ENCODE measurements at places on chromosomes 7 and 10.

DNA sequence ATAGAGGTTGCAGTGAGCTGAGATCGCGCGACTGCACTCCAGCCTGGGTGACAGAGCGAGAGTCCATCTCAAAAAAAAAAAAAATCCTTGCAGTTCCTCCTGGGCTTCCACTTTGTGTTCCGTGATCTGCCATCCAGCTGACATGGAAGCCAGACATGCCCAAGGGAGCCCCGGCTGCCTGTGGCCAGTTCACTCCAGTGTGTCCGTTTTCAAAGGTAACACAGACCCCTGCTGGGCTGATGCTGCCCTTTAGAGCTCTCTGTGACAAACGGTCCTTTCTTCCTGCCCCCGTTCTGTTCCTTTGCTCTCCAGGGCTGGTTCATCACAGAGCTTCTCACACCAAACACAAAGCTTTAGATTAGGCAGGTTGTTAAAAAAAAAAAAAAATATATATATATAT is 130.8 kb downstream of the CUL2 start:
- DNase-seq = peak; percentile 25

GRCh38 chr10:28467615-28468014 is 65.3 kb upstream of the WAC start:
- no peak for DNase-seq

GRCh38 chr10:43295436-43295835 is 28.6 kb upstream of the RASGEF1A start:
- no peak for DNase-seq

DNA sequence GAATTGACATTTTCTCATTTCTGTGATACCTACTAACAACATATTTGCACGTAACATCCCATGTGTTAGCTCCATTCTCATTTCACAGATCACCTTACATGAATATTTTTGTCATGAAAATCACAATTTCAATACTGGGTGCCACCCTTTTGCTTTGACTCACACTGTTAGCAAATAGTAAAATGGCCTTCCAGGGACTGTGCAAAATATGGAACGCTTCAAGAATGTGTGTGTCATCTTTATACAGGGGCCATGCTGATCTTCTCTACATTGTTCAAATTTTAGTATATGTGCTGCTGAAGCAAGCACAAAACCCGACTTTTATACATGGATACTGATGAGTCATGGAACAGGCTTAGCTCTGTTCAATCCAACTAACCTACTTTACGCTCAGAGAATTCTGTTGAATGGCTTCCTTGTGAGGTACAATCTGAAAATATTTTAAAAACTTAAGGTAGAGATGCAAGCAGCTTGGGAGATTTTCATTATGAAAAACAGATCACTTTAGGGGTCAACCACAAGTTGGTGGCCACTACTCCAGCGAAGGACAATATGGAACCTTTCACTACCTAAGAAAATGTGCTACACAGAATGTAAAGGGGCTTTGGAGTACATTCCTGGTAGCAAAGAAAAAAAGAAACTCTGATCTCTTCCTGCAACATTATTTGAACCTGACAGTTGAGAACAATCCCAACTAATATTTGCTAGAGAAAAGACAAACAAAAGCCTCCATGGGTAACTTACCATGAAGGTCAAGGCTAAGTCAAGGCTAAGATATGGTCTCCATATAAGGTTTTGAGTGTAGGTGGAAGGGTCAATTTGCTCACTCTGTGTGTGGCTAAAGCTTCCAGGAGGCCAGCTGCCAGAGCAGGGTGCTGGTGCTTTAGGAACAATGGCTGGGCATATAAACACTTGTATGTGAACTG is 11.9 kb downstream of the ANKRD26 start:
- no peak for DNase-seq

DNA sequence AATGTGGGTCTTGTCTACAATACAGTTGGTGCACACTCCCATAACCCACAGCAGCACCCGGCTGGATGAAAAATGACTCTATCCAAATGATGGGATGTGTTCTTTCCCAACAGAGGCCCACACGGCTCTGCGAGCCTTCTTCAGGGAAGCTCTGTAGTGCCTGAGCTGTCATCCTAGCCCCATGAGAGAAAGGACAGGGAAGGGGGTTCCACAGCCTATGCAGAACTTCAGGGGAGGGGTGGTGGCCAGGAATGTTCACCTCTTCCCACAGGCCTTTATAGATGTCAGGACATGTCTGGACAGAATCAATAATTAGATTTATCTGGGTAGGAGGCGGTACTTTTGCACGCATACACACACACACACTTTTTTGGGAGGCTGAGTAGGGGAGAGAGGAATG is 109.0 kb downstream of the JCAD start:
- DNase-seq = no peak

All from neural crest cell (in vitro differentiated cells).